Peyer's patch (tissue), 4 donors: ENCODE measurements at places on chromosomes 6 and 20.

DNA sequence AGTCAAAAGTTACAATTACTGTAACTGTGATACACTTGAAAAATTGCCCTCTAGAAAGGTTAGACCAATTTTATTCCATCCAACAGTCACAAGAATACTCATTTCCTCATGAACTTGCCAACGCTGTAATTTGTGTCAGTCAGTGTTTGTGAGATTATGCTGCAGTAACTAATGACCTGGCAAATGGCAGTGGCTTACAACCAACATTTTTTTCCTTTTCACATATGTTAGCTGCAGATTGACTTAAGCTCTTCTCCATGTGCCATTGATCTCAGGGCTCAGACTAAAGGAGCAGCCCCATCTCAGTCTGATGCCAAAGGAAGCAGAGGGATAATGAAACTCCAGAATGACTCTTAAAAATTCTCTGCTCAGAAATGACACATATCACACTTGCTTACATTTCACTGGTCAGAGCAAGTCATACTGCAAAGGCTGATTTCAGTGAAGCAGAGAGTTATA is 92.3 kb upstream of the ELOVL5 start:
- no peak for DNase-seq

DNA sequence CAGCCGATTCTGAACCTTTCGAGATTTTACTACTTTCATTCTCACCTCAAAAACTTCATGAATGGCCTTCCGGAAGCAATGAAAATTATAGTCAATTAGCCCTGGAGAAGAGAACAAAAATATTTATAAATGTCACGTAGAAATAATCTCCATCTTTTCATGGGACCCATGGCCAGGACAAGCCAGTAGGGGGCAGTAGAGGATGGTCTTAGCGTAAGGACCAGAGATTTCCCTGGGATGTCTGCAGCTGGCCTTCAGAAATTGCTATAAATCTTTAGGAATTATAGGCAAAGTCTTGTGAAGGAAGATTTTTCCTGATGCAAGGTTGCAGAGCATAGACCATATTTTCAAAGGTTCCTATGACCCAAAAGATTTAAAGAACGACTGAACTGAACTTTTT is 15.6 kb upstream of the UBE2J1 start:
- DNase-seq: peak; percentile 71

GRCh38 chr20:37424062-37424851 is 78.3 kb downstream of the SRC start:
- no peak for DNase-seq

DNA sequence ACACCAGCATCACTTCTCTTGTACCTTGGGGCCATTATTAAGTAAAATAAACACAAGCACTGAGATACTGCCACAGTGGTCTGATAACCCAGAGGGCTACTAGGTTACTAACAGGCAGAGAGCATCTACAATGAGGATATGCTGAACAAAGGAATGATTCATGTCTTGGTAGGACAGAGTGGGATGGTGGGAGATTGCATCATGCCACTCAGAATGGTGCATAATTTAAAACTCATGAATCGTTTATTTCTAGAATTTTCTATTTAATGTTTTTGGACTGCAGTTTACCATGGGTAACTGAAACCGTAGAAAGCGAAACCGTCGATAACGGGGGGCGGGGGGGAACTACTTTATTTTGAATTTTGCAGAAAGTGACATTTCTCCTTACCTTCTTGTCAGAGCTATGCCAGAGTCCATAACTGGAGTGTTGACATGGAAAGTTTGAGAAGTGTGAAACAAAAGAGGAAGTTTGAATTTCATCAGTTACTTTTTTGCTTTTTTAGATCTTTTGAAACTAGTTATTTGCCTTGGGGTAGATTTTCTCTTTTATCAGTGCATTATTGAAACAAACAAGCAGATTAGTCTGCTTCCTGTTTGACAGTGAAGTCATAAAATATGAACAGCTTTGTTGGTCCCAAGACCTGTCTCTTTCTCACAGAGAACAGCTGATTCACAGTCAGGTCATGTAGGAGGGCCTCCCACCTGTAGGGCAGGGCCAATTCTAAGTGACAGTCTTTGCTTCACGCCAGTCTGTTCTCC is 124.9 kb downstream of the KLHL32 start:
- no peak for DNase-seq

DNA sequence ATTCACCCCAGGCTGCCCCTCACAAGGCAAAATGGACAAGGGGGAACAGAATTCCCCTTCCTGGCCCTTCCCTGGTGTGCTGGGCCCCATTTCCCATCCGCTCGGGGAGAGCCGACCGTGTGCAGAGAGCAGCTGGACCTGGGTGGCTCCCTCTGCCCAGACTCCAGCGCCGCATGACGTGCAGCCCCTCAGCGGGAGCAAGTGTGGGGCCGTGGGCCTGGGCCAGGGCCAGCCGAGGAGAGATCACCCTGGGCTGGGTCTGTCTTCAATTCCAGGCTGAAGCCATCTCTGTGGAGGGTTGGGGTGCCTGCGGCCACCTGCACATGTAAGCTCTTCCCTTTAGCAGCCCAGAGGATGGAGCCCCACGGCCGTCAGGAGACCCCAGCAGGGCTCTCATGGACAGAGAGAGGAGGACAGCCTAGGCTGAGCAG is 241.8 kb downstream of the TTLL2 start:
- peak; percentile 48 for DNase-seq

GRCh38 chr6:24666097-24666640 is 530 bp downstream of the TDP2 start:
- DNase-seq: peak; percentile 49

DNA sequence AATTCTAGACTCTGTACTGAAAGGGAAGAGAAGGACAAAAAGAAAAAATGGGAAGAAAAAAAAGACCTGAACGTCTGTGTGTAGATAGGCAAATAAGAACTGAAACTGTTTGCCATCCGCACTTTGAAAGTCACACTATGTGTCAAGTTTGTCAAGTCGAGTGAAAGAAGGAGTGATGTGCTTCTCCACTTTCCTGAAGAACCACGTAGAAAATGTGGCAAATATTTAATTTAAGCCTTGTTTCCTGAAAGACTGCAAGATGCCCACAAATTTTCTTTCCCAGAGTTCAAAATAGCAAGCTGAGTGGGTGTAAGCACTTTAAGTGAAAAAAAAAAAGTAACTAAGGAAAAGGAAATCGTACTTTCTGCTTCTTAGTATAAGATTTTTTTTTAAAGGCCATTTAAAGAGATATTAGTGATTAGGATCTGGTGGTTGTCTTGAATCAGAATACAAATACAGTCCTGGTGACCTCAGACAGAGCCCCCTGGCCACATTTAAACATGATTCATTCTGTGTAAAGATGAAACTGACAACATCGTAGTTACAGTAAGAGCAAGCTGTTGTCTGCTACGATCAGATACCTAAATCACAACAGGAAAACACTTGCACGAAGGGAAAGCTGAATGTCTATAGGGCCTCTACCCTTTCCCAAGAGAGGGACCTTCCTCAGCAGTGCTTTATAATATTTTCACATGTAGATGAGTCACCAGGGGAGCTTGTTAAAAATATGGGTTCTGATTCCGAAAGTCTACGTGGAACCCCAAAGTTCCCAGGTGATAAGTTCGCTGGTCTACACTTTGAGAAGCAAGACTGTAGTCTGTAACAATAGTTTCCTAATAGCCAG is 102.3 kb downstream of the HIVEP2 start:
- DNase-seq: no peak
